LNCaP clone FGC (cell line): ENCODE measurements at places on chromosomes 1 and 21.

GRCh38 chr1:206419250-206419649 is 51.0 kb upstream of the IKBKE start:
- no peak for DNase-seq

DNA sequence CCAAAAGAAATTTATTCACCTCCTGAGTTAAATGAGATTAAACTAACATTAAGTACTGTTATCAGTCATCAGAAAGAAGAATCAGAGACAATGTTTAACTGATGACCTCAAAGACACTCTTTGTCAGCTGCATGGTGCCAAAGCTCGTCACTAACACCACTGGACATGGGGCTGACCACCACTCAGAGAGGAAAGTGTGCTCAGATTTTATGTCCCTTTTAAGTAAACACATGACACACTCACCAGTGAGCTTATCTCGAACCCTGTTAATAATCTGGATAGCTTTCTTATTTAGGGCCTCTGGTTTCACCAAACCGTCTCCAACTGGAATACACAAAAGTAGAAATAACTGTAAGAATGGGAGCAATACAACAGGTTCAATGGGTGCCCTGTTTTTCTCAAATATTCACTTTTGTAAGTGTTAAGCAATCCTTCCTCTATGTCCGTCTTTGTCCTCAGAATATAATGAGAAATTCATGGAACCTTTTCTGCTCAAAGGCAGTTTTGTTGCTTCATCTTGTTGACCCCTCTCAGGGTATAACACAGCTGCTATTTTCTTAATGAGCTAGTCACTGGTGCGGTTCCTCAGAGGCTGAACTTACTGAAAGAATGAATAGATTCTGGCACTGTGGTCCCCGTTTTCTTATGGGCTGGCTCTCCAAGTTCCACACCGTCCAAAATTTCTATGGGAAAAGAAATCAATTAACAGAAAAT is 9.5 kb upstream of the EXOSC10 start:
- DNase-seq = no peak

DNA sequence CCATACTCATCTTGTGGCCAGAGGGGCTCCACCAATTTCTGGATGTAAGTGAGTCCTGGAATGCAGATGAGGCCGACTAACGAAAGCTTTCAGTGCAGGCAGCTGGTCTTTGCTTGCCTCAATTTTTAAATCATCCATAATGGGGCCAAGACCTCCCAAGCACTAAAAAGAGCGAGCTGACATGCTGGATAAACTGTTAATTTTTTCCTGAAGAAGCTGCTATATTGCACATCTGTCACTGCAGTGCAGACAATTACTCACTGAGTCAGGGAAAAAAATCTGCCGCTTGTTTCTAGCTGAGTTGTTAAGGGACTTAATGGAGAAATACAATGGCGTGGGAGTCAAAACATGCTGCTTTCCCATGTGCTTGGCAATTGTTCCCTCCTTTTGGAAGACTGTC is 205.5 kb downstream of the GPATCH2 start:
- no peak for DNase-seq

- DNase-seq = no peak
These were observed 109.5 kb upstream of the NFIA start for GRCh38 chr1:60972841-60973364.

GRCh38 chr1:16249596-16250241 is 12.7 kb upstream of the CPLANE2 start:
- DNase-seq = no peak

GRCh38 chr1:230049731-230050130 is 17.3 kb upstream of the GALNT2 start:
- DNase-seq = no peak

DNA sequence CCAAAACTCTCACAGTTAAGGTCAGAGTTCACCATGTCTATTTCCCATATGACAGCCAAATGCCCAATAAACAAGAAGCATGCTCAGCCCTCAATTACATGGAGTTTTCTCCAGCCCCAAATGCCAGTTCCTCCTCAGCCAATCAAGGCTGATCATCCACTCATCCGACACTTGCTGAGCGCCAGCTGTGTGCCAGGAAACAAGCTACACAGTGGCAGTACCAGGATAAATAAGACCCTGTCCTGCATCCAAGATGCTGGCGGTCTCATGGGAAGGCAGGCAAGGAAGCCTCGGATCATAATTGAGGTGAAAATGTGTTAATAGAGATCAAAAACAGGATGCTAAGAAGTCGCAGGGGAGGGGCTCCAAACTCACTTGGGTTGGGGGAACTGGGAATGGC is 7.7 kb downstream of the ZBTB17 start:
- no peak for DNase-seq

GRCh38 chr1:1431845-1432273 is 3.6 kb upstream of the VWA1 start:
- no peak for DNase-seq

DNA sequence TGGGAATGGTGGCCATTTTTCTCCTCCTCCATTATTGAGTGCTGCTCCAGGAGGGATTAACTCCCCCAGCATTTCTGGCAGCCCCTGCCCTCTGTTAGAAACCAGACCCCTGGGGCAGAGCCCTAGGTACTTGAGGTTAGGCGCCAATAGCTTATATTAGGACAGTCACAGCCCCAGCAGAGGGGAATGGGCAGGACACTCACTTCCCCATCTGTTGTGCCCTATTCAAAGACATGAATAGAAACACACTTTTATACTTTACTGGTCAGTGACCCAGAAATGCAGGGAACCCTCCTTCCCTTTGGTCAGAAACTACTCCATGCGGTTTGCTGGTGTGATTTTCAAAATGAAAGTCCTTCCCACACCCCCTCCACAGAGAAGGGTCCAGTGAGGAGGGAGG is 267.7 kb downstream of the PTBP2 start:
- DNase-seq = no peak

DNA sequence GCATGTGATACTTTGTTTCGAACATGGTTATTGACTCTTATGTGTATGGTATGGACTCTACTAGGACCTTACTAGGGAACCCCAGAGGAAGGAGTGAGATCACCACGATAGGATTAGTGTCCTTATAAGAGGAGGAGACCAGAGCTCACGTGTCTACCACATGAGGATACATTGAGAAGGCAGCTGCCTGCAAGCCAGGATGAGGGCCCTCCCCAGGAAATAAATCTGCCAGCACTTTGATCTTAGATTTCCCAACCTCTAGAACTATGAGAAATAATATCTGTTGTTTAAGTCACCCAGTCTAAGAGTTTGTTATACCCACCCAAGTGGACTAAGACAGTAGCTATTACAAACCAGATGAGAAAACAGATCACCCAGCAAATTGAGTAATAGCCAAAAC is 559.3 kb upstream of the USP24 start:
- no peak for DNase-seq

DNA sequence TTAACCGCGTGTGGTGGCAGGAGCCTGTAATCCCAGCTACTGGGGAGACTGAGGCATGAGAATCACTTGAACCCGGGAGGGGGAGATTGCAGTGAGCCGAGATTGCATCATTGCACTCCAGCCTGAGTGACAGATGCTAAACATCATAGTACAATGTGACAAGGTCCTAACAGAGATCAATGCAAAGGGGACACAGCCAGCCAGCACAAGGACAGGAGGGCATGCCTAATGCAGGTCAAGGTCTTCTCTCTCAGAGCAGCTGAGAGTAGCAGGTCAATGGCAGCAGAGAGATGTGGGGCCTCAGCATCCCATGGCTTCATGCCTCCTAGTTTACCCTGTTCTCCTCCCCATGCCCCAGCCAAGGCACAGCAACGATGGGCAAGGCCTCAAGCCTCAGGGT is 3.0 kb upstream of the SMIM11 start:
- DNase-seq = no peak
